ENCODE measurements at places on chromosomes 13 and 19.

DNA sequence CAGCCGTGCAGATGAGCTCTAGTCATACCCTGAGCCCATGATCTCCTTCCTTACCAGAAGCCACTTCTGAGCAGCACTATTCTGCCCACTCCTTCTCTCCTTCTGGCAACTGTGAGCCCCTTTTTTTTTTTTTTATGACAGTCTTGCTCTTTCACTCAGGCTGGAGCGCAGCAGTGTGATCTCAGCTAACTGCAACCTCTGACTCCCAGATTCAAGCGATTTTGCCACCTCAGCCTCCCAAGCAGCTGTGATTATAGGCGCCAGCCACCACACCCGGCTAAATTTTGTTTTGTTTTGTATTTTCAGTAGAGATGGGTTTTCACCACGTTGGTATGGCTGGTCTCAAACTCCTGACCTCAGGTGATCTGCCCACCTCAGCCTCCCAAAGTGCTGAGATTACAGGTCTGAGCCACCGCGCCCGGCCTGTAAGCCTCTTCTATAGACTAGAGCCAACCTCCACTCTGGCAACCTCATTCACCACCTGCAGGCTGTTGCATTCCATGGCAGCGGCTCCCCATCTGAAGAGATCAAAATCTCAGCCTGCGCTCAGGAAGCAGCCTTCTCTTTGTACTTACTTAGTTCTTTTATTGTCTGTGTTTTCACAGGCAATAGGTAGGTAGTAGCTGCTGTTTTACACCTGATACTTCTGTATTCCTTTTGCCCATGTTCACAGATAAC is 34.8 kb upstream of the NDFIP2 start:
- DNase-seq = peak; percentile 29

DNA sequence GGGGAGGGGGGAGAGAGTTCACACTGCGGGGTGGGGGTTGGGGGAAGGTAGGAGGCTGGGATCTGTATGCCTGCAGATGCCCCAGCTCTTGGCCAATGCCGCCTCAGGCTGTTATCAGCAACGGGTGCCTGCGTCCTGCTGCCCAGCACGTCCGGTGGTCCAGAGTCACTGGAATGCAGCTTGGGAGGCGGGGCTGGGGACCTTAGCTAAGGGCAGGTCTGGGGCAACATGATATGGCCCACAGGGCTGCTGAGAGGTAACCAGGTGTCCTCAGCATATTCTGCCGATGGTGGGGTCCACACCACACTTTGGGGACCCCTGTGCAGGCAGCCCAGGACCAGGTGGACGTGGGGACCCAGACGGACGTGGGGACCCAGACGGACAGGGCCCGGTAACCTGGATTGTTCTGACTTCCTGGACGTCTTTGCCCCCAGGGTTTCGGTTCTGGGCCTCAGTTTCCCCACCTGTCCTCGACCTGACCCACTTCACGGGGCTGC is 668 bp upstream of the ARHGAP45 start:
- DNase-seq = no peak

DNA sequence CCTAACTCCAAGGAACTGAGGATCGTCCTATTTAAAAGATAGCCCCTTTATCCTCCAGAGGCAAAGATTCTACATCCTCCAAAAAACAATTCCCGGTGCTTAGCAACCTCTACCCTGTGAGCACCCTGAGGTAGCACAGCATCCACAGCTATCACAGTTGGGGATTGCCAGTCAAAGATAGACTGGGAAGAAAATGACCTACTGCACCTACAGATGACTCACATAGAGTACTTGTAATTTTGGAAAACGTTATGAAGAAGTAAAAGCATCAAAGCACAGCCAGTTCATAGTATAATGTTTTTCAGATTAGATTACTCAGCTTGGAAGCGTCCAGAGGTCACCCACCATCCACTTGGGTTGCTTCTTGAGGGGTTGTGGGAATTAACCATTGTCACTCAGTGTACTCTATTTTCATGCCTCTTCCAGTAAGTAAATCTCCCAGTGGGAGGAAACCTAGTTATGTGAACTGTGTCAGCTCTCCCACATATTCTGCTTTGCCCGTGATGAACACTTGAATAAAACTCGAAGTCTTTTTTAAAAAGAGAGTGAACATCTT is 8.9 kb upstream of the FAM124A start:
- no peak for DNase-seq

- DNase-seq = no peak
Measured at GRCh38 chr13:98022210-98022609, 68.7 kb downstream of the IPO5 start.

GRCh38 chr13:32330441-32330840 is 15.1 kb downstream of the BRCA2 start:
- no peak for DNase-seq

DNA sequence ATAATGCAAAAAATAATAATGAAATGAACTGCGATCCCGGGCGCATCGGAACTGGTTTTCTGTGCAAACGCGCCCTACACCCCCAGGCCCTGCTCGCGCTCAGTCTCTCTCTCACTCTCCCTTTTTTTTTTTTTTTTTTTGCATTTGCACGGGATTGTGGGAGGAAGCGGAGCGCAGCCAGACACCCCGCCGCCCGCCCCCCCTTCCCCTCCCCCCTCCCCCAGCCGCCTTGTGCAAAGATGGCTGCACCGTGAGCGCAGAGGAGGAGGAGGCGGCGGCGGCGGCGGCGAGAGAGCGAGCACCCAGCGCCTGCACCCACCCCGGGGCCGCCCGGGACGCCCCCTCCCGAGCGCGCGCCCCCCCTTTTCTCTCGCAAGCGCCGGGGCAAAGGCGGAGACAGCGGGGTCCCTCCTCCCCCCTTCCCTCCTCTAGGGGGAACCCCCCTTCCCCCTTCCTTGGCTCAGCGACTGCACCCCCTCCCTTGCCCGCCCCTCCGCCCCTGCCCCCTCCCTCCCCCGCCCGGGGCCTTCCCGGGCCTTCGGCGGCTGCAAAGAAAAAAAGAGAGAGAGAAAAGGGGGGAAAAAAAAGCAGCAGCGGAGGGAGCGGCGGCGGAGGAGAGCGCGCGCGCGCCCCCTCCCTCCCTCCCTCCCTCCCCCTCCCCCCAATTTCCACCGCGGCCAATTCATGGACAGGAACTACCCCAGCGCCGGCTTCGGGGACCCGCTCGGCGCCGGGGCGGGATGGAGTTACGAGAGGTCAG is at the start of gene PRR12:
Gene PRR12, plus strand, starts transcription at position 212 of the 760 bp plus-strand sequence. Its CDS starts 473 bp downstream, at position 685.
- DNase-seq = peak; percentile 77

GRCh38 chr19:907183-907853 is 5.7 kb downstream of the R3HDM4 start:
- no peak for DNase-seq

- no peak for DNase-seq
Measured at GRCh38 chr19:45765702-45766295, 3.3 kb downstream of the SIX5 start.

DNA sequence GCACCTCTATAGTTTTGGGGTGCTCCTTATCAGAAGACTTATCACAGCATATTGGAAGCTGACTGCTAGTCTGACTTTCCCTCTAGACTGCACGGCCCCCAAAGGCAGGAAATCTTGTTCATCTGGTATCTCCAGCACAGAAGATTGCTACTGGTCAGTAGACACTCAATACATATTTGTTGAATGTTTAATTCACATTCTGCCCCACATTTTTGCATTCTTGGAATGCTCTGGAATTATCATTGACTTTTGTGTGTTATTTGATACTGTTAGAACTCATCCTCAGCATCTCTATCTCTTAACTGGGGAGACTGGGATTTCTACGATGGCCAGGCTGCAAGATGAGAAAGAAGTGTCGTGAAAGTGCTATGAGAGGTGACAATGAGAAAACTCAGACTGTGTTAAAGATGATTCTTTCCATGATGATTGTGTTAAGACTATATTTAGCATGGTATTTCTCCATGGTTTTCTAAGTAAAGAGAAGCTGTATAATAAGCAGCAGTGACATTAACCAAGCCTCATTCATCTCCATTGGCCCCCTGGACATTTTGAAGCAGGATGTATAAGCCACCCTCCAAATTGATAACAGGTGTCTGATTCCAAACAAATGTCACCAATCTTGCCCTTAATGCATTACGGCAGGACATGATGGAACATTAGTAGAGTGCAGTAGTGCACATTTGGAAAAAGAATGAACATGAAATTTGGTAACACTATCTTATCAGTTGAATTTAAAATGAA is 440.9 kb downstream of the RFC3 start:
- DNase-seq = no peak

GRCh38 chr19:42247640-42248199 is 5.3 kb upstream of the GSK3A start:
- no peak for DNase-seq

DNA sequence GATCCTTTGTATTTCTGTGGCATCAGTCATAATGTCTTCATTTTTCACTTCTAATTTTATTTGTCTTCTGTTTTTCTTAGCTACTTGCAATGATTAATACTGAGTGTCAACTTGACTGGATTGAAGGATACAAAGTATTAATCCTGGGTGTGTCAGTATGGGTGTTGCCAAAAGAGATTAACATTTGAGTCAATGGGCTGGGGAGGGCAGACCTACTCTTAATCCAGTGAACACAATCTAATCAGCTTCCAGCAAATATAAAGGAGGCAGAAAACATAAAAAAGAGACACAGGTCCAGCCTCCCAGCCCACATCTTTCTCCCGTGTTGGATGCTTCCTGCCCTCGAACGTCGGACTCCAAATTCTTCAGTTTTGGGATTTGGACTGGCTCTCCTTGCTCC is 640.9 kb upstream of the MIR17HG start:
- DNase-seq = no peak

DNA sequence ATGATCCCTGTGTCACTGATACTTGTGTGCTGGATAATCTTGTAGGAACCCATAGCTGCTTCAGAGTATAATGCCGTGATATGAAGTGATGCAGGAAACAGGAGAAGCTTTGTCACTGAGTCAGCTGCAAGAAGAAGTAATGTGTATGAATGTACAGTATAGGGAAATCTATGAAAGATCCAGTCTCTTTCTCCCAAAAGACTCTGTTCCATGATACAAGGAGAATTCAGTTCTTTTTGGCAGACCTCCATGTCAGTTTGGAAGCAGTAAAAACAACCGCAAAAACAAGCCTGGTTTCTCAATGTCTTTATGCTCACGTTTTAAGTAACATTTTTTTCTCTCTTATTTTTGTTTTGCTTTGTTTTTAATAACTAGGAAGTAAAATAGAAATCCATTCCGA is 33.9 kb downstream of the PCDH17 start:
- DNase-seq = no peak

DNA sequence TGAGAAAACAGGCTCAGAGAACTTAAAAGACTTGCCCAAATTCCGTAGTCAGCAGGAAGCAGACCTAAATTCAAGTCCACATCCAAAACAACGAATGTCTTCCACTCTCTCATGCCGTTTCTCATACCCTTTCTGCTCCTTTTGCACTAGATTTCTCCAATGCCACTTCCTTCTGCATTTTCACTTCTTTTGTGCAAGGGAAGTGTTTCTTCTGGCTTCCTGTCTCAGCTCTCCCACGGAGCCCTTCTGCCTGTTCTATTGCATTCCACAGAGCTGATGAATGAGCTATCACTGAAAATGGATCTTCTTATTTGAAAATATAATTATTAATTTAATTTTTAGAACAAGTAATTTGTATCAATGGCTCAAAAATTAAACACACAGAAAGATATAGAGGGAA is 56.1 kb upstream of the STK24 start:
- DNase-seq = no peak

DNA sequence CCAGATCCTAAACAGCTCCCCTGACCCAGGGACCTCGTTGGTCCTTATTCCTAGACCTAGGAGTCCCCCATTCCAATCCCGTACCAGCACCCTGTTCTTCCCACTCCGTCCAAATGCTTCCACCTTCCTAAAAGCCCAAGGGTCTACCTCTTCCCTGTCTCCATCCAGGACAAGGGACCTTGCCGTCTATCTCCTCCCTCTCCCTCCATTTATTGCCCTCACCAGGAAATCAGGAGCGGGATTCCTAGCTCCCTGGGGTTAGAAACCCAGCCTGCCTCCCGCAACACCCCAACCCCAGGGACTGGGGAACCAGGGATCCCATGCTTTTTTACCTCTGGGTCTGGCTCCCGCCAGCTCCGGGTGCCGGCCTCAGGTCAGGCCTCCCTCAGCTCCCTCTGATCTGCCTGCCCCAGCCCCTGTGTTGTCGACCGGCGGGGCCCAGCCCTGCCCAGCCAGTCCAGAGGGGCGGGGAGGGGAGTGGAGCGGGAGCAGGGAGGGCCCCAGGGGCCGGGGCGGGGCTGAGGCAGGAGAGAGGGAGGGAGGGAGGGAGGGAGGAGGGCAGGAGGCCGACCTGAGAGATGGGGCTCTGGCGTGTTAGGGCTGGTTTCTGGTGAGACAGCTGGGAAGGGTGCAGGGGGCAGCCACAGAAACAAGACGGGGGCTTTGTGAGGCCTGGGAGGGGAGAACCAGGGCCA is at the start of gene B3GNT8:
Gene B3GNT8, minus strand, starts transcription at position 423 of the 695 bp plus-strand sequence. CDS start 596 bp downstream, outside the sequence.
- peak; percentile 96 for DNase-seq

GRCh38 chr19:18002347-18002850 is 5.6 kb upstream of the ARRDC2 start:
- no peak for DNase-seq

- DNase-seq = no peak
Measured at GRCh38 chr19:33287927-33288326, 14.4 kb downstream of the CEBPA start.

GRCh38 chr19:42178791-42179674 is 38.4 kb downstream of the DEDD2 start:
- DNase-seq = no peak

GRCh38 chr19:28332351-28332750 is 880.6 kb downstream of the UQCRFS1 start:
- no peak for DNase-seq

- peak; percentile 45 for DNase-seq
Measured at GRCh38 chr19:10861103-10861651, 10.2 kb upstream of the CARM1 start.

GRCh38 chr13:112669881-112670499 is 19.8 kb upstream of the ATP11A start:
- DNase-seq = no peak

GRCh38 chr13:30027569-30028455 is 177.4 kb upstream of the UBL3 start:
- DNase-seq = no peak

DNA sequence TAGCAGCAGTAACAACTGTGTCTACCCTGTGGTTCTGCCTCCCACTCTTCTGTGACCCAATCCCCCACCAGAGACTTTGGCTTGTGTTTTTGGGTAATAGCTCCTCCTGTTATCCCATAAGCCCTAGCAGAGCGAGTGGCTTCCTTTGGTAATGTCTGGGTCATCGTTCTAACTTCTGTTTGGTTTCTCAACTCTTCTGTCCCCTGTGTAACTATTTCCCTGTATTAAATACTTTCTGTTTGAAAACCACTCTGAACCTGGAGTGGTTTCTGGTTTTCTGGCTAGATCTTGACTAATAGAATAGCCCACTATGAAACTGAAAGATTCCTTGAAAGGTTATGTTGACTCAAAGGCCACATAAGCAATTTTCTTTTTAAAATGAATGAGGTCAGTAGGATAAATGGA is 350.0 kb downstream of the DCT start:
- DNase-seq = no peak

GRCh38 chr13:30892966-30893365 is 13.1 kb upstream of the MEDAG start:
- DNase-seq = no peak

- peak; percentile 37 for DNase-seq
Measured at GRCh38 chr13:45333977-45334922, 6.7 kb downstream of the TPT1 start.
